ENCODE measurements at places on chromosomes 4 and X.

DNA sequence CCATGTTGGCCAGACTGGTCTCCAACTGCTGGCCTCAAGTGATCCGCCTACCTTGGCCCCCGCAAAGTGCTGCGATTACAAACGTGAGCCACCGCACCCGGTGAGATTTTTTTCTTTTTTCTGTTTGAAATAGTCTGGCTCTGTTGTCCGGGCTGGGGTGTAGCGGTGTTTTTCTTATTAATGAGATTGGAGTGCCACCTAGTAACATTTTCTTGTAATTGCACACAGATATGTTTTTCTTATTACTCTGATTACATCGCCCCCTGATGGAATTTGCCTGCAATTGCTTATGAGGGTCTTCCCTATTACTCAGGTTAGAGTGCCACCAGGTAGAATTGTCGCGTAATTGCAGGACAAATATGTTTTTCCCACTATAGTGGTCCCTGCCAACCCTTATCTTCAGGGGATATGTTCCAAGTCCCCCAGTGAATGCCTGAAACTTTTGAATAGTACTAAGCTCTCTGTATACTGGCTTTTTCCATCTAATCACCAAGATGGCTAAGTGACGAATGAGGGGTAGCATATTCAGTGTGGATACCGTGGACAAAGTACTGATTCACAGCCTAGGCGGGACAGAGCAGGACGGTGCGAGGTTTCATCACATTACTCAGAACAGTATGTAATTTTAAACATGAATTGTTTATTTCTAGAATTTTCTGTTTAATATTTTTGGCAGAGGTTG is 8.6 kb upstream of the PDHA1 start:
- no peak for DNase-seq

- no peak for DNase-seq
These were observed 11.0 kb upstream of the VCX3B start for GRCh38 chrX:8453611-8454010.

DNA sequence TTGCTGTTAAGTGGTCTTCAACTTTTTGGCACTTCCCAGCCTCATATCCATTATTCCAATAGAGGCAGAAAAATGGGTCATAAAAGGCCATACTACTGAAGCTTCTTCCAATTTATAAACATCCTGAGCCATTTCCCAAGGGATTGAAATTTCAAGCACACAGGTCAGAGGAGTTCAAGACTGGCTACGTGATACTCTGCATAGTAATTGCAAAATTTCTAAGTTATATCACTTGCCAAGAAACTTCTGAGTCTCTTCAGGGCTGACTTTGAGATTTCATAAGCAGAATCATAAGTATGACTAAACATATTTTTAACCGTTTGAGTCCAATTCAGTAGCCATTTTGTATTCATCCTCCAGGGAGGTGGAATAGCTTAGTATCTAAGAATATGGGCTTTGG is 75.6 kb upstream of the RXFP1 start:
- DNase-seq: no peak

DNA sequence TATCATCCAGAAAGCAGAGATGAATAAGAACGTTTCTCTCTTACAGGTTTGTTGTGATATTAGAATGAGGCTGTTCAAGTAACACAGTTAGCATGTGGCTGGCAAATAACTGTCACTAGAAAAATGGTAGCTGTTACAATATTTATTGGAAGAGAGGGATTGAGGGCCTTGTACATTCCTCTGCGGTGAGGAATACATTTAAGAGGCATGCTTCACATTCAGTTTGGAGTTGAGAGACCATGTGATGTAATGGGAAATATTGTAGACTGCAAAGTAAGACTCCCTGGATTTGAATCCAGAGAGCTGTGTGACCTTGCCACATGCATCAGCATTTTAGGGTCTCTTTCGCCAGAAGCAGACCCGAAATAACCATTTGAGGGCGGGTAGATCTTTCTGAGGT is 104.8 kb upstream of the KIT start:
- no peak for DNase-seq

- DNase-seq: no peak
These were observed 223.7 kb downstream of the COL25A1 start for GRCh38 chr4:109078724-109079123.

GRCh38 chrX:11813341-11813740 is 55.3 kb downstream of the MSL3 start:
- DNase-seq: no peak

GRCh38 chr4:184792334-184792733 is 33.4 kb downstream of the ACSL1 start:
- no peak for DNase-seq

- no peak for DNase-seq
These were observed 144.6 kb upstream of the KIT start for GRCh38 chr4:54513204-54513603.

DNA sequence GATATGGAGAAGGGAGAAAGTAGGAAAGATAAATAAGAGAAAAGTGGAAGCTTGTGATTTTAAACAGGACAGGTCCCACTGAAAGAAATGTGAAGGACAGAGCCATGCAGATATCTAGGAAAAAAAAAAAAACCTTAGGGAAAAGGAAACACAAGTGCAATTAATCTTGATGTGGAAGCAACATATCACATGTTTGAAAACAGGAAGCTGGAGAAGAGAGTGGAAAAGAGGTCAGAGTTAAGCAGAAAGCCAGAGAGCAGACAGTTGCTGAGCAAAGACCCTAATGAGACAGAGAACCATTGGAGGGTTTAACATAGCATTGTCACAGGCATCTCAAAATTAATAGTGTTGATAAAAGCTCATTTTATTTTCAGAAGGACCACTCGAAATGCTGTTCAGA is 89.7 kb downstream of the SPOCK3 start:
- DNase-seq: no peak

DNA sequence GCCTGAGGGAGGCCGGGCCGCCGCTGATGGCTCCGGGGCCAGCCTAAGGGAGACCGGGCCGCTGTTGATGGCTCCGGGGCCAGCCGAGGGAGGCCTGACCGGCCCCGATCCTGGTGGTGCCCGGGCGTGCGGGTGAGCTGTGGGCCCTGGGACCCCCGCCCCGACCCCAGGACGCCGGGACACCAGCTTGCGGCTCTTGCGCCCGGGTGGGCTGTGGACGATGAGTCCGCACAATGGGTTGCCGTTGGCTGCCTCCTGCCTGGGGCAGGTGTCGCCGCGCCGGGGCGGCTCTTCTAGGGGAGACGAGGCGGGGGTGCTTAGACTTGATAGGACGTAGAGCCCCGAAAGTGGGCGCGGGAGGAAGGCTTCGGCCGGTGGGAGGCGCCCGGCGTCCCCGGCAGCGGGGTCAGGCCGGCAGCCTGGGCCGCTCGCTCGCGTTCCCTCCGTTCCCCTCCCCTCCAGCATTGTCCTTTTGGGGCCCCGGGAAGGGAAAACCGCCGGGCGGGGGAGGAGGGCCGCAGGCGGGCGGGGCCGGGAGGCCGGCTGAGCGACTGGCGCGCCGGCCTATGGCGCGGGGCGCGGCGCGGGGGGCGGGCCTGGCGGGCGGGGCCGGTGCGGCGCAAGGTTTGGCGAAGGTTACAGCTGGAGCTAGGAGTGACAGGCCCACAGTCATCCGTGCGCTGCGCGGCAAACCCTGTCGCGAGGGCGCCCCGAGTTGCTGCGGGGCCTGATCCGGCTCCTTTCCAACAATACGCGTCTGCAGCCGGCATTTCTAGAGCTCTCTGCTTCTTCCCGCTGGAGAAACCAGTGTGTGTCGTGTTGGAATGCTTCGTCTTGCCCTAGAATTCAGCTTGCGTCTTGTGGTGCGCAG is 819 bp downstream of the KIAA0232 start:
- peak; percentile 87 for DNase-seq

DNA sequence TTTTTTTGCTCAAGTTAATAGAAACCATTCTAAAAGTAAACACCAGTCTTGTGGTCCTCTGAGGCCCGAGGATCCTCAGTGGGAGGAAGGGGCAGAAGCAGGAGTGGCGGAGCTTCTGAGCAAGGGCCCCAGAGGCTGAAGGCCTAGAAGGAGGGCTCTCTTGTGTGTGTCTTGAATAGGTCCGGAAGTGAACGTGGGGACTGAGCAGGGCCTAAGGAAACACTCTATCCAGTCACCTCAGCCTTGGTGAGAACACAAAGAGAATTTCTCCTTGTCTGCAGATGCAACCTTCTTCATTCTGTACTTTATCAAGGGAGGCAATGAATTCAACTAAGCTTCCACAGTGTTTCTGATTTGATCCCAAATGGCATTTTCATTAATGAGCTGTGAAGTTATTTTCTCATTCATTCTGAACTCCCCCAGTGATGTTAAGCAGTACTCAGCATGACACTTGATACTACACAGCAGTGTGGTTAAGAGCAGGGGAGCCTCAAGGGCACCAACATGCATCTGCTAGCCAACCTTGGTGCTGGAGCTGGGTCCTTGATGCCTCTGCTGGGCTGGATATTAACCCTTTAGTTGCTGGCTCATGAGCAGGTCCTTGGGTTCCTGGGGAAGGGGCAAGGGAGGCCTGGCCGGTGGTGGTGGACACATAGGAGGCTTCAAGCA is 64.7 kb downstream of the RBM47 start:
- no peak for DNase-seq

- DNase-seq: no peak
These were observed 12.2 kb downstream of the PLS3 start for GRCh38 chrX:115573185-115573584.

DNA sequence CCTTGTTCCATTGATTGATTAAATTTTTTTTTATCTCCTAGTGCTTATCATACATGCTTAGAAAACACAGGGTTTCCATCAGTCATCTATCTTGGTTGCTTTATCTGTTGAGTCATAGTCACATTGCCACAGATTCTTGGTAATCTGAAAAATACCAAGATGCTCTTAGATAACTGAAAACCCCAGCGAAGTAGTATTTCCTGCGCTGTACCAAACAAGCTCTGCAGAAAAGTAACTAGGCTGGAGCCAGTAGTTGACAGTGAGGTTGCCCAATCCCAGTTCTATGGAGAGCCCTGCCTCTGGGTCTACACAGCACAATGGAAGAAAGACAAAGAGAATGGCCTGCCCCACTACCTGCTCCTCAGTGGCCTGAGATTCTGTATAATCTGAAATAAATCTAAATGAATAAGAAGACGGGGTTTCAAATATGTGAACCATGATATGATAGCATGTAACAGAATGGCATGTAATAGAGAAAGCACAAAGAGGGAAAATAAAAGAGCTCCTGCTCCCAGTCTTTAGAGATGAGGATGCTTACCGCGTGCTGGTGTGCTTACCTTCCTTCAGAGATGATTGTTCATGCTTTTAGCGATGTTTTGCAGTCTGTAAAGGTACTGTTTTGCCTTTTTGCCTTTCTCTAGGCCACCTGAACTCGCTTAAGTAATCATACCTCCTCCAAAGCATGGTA is 55.3 kb upstream of the RAPGEF2 start:
- DNase-seq: no peak

Measured in stimulated activated naive CD4-positive, alpha-beta T cell treated with Interleukin-2 at 50 U/mL for 16 hours (primary cell).